ENCODE measurements at places on chromosomes 16 and 17.

- DNase-seq: no peak
These were observed 25.6 kb downstream of the PIK3R6 start for GRCh38 chr17:8841844-8842243.

GRCh38 chr17:81999587-81999975 is 22.2 kb downstream of the ASPSCR1 start:
- no peak for DNase-seq

DNA sequence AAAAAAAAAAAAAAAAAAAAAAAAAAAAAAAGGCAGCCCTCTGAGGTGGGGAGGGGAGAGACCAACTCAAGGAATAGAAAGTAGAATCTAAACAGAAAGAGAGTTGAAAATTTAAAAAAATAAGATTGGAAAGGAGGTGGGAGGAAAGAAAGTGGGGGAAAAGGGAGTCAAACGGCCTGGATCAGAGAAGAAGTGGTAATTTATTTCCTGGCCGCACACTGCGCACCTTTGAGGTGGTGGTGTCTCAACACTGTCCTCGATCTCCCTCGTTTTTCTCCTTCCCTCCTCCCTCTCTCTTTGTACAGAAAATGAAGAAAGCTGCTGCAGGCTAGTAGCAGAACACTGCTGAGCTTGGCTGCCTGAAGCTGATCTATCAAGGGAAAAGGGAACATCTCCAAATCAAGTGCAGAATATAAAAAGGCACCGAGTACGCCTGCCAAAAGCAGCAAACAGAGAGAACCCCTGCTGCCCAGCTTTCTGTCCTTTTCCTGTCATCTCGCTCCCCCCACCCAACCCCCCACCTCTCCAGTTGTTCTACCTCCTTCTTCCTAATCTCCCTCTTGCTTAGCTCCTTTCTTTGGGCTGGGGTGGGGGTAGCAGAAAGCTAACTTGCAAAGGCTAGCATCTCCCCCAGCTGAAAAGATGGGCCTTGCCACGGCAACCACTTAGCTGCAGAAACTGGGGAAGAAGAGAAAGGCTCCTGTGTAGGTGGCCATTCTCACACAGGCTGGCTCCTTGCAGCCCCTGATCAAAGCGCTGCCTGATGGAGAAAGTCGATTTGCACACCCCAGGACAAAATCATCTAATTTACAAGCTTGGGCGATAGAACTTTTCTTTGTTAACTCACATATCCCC is 22.5 kb downstream of the AXIN2 start:
- DNase-seq: no peak

DNA sequence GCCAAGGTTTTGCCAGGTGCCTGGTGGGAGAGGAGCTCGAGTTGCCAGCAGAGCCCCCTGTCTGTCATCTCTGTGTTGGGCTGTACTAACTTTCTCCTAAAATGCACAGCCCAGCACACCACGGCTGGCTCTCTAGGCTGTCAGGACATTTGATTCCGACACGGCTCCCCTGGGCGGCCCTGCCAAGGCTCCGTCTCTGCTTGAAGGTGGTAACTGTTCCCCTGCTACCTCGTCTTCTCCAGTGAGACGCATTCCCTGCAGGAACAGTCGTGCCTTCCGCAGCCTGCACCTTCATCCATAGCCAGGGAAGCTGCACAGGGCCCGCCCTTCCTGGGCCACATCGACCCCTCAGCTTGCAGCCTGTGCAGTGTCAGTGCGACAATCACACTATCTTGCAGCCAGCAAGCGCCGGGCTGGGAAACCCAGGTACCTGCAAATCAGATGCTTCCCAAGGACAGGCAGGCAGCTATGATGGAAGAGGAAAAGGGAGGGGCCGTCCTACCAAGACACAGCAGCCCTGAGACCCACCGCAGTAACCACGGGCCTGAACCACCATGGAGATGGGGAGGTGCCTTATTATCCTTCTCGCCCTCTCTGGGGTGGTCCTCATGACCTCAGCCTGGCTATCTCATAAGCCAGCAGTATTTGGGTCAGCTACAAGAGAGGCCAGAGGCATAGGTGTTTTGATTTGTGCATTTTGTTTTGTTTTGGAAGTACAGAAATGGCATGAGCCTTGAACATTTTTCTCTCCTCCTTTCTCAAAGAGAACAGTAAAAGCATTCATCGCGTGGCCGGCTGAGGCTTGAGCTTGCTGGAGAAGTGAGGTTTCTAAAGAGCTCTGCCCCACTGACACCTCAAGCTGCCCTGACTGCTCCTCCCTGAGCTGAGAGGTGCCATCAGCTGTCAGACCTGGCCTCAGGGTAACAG is 361.7 kb upstream of the TNRC6C start:
- DNase-seq: no peak

GRCh38 chr17:67582673-67583081 is 135.1 kb upstream of the NOL11 start:
- no peak for DNase-seq

GRCh38 chr16:12010388-12011251 is 34.1 kb downstream of the SNX29 start:
- no peak for DNase-seq

DNA sequence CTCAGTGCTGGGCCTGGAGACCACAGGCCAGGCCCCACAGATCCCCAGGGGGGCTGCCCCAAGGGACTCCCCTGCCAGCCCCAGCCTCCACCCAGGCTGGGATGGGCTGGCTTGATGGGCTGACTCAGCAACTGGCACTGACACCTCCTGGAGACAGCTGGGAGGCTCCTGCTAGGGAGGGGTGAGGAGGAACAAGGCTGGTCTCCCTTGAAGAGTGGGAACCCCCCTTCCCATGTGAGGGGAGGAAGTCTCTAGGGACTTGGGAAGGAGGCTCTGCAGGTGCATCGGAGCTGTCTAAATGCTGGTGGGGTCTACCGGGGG is 10.4 kb downstream of the NHERF1 start:
- DNase-seq: no peak

GRCh38 chr16:57999971-58000705 is at the start of gene ZNF319:
Gene ZNF319, minus strand, starts transcription at chr16:58000672. Its CDS starts 2,407 bp downstream, at chr16:57998265.
- peak; percentile 66 for DNase-seq

DNA sequence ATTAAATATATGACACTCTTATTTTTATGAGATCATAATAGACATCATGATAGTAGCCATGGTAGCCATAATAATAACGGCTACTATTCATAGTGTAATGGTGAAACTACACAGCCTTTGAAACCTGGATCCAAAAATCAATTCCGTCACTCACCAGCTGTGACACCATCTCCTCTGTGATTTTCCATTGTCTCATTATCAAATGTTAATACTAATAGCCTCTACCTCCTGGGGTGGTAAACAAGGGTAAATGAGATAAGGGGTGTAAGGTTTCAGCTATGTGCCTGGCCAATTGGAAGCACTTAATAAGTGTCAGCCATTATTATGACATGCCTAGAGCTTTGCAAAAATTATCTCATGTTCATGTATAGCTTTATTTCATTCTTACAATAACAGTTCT is 88.6 kb downstream of the CACNG3 start:
- DNase-seq: no peak

DNA sequence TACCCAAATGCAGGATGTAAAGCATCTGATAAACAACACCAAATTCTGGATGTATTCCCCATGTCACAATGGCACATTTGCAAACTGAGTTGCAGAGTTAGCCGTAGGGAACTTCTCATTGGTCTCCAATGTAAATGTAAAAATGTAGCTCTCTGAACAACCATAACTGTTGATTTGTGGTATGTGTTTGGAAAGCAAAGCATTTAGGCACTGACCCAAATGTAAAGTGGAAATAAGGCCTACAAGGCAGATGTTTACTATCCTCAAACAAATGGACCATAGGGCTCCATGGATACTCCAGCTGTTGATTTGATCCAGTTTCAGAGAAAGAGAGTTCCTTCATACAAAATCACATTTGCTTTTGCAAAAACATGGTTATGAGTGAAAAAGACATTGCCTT is 223.0 kb upstream of the ELAC2 start:
- DNase-seq: no peak

DNA sequence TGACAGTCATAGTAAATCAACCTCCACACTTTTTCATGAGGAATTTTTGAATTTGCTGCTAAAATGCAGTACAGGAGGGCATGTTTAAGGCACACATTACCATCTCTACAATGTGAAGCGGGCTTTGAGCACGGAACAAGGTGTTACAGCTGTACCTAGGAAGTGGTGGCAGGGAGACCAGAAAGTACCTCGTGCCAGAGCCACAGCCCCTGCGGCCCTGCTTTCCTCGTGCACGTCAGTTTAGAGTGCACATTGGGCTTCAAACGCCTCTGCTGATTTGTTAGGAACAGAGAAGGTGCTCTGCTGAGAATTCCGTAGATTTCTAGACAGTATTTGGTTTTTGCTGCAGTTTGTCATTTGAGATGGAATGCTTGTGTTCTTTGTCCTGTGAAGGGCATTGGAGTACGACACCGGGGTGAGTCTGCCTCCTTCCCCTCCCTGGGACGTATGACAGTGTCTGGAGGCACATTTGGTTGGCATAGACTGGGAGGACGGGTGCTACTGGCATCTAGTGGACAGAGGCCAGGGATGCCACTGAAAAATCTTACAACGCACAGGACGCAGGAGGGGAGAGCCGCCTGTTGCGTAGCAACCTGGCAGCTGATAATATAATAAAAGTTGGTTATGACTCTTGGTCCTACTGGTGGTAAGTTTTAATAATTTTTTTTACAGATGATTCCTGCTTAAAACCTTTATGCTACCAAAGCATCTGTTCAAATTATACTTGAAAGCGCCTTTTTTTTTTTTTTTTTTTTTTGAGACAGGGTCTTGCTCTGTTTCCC is 9.1 kb downstream of the FOXK2 start:
- DNase-seq: no peak

DNA sequence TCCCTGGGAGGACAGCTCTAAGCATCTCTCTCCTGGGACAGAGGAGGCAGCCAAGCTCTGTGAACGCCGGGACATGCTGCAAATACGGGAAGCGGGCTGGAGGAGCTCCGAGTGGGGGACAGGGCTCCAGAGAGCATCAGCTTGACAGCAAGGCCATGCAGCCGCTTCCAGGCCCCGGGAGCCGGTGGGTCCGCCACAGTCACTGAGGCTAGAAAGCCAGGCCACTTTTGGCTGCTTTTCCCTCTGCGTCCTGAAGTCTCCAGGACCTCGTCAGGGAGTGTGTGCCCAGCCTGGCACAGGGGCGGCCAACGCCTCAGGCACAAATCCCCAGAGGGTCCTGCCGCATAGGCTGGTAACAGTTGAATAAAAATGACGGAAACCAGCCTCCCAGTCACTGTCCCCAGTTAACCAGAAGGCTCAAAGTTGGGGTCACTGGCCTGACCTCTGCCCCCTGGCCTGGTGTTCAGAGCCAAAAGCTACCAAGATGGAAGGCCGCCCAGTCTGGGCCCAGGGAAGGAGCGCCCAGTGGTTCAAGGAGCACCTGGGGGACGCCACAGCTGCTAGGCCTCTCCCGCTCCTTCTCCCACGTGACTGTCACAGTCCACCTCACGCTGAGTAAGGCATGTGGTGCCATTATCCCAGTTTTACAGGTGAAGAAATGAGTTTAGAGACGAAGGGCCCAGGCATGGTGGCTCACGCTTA is 3.2 kb upstream of the TRIM65 start:
- DNase-seq: no peak

- no peak for DNase-seq
These were observed 2.3 kb upstream of the TPPP3 start for GRCh38 chr16:67395458-67396158.

DNA sequence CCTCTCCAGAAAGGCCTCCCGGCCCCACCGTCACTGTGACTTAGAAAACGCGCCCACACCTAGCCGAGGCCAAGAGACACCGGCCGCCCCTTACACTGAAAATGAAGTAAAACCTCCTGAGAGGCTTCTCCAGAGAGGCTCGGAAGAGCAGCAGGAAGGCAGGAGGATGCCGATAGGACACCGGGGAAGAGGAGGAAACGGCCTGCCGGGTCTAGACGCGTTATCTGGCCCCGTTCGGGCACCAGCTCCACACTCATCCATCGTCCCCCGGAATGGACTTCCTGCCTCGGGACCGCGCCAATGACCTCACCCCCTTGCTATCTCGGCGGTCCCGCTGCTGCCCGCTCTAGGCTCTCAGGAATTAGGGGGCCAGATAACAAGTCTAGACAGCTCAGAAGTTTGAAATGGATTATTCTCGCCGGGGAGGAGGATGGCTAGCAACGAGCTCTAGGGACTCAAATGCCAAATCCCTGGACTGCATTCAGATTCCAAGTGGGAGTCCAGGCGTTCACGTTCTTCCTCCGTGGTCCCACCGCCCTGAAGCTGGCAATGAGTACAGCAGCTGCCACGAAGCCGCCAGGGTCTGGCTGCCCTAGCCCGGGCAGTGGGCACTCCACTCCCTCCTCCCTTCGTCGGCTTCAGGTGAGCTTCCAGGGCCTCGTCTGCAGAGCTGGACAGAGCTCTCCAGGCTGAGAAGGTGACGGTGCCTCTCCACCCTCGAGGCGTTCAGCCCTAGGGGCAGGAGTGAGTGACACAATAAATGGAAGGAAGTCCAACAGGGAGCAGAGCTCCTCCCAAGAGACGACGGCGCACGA is 350.9 kb downstream of the FOXL1 start:
- DNase-seq: no peak

GRCh38 chr16:77290451-77291115 is 91.4 kb downstream of the SYCE1L start:
- no peak for DNase-seq

Measured in Karpas-422 (cell line).